ENCODE measurements at places on chromosomes 7 and 10. TPM values are rescaled to one million over a fixed set of nuclear protein-coding genes. Genes with fewer than 3 reads are reported as not detected.

- H3K27ac ChIP-seq: no peak overlapping the region
- DNase-seq: no peak
- no peaks in the 10 kb centered on the region for H3K4me1 ChIP-seq
- no peaks in the 10 kb centered on the region for H3K27me3 ChIP-seq
- H3K36me3 ChIP-seq: no peaks in the 10 kb centered on the region
- H3K4me3 ChIP-seq: no peak overlapping the region
Observed at GRCh38 chr7:17368856-17369524, 70.5 kb downstream of the AHR start.

Gene SRRM3
- total RNA-seq: 4.6 TPM

DNA sequence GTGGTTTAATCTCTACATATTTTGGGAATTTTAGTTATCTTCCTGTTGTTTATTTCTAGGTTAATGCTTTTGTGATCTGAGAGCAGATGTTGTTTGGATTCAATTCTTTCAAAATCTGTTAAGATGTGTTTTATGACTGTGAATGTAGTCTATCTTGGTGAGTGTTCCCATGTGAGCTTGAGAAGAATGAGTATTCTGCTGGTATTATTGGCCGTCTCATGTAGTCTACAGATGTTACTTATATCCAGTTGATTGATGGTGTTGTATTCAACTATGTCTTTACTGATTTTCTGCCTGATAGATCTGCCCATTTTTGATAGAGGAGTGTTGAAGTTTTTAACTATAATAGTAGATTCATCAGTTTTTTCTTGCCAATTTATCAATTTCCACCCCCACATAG lies 141.4 kb upstream of the FOXP2 start:
- H3K36me3 ChIP-seq: no peaks in the 10 kb centered on the region
- no peak for DNase-seq
- H3K4me3 ChIP-seq: no peak overlapping the region
- no peaks in the 10 kb centered on the region for H3K4me1 ChIP-seq
- no peak overlapping the region for H3K27ac ChIP-seq
- no peaks in the 10 kb centered on the region for H3K27me3 ChIP-seq

Gene NXPH1
- total RNA-seq: not detected

Gene WEE2
- total RNA-seq: not detected

Gene TAS2R4
- total RNA-seq: 2.2 TPM

DNA sequence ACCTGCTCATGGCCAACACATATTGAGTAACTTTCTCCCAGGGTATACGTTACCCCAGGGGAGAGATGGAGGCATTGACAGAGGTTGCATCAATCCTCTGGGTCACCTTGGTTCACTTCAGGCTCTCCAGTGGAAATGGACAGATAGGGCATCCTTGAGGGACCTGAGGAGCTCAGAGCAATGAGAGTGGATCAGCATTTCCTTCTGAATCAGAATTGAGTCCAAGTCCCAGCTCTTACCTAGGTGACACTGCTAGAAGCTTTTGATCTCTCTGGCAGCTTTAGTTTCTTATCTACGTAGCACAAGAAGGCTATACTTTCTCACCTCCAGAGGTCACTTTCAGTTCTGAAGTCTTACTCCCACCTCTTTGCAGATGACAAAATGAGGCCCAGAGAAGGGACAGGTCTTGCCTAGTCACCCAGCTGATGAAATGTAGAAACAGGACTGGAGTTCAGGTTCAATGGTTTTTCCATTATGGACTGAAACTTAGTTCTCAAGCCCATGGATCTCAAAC lies 35.2 kb downstream of the PANK1 start:
- no peaks in the 10 kb centered on the region for H3K27me3 ChIP-seq
- no peaks in the 10 kb centered on the region for H3K4me1 ChIP-seq
- no peak for DNase-seq

Gene ELN
- 1.1 TPM for total RNA-seq

DNA sequence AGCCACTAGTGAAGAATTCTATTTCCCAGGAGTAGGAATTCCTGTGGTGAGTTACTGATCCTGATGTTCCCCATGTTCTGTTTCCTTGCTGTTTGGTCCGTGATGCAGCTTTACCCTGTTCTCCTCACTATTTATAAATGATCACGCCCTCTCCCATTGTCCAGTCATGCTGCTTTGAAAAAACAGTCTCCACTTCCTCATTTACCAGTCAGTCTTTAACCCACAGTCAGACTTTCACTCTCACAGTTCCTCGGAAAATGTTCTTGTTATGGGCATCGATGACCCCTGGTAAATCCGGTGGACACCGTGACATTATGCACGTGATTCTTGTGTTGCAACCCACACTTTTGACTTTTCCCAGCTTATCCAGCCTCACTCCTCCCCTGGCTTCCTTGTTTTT lies 14.4 kb downstream of the SCIN start:
- no peaks in the 10 kb centered on the region for H3K36me3 ChIP-seq
- no peaks in the 10 kb centered on the region for H3K4me1 ChIP-seq
- DNase-seq: no peak

DNA sequence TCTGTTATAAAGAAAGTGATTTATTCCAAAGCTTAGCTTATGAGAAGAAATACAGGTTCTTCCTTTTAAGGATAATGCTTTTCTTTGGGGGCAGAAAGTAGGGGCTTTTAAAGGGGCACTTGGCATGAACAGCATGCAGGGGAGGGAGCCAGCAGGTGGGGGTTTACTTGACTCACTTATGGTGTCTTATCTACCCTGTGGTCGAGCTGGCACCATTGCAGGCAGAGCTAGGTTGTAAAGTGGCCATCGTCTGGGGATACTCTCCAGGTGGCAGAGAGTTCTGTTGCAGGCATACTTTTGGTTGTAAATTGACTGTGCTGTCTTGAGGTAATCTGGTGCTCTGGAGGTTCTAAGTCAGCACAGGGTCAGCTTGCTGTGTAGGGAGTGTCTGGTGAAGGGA lies 26.3 kb upstream of the IFRD1 start:
- H3K27me3 ChIP-seq: no peaks in the 10 kb centered on the region
- H3K36me3 ChIP-seq: no peaks in the 10 kb centered on the region
- H3K4me3 ChIP-seq: no peak overlapping the region
- DNase-seq: no peak
- no peak overlapping the region for H3K27ac ChIP-seq

DNA sequence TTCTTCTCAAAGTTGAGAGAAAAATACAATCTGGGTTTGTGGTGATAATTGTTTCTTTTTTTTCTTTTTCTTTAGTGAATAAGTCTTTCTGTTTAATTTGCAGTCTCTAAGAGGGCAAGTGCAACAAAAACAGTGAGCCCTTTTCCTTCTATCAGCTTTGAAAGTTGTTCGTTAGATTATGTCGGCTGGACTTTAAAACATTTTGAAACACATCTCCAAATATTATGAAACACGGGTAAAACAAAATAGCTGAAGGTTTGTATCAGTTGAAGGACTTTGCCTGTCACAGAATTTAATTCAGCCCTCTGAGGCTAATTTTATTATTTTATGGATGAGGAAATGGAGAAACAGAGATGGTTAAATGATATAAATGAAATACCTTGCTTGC lies 85.3 kb downstream of the AGMO start:
- H3K27me3 ChIP-seq: no peaks in the 10 kb centered on the region
- no peak for DNase-seq
- no peak overlapping the region for H3K27ac ChIP-seq
- no peak overlapping the region for H3K4me3 ChIP-seq
- H3K4me1 ChIP-seq: no peaks in the 10 kb centered on the region

DNA sequence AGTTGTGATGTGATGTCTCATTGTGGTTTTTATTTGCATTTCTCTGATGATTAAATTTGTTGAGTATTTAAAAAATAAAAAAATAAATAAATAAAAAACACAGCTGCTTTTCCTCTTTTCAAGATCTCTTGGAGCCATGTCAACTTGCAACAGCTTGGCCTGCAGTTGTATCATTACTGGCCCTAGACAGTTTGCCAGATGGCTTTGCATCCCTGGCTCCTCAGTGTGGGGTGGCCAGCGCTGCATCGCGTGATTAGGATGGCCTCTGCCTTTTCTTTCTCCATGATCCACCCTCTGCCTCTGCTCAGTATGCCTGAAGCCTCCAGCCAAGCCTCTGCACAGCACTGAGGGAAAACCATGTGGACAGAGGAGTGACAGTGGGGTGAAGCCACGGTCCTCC lies 96.8 kb downstream of the PPP1R3C start:
- no peak overlapping the region for H3K4me3 ChIP-seq
- no peak overlapping the region for H3K27ac ChIP-seq
- no peak for DNase-seq
- no peaks in the 10 kb centered on the region for H3K4me1 ChIP-seq
- no peaks in the 10 kb centered on the region for H3K27me3 ChIP-seq
- no peaks in the 10 kb centered on the region for H3K36me3 ChIP-seq
